ENCODE measurements at places on chromosomes 11 and 22.

DNA sequence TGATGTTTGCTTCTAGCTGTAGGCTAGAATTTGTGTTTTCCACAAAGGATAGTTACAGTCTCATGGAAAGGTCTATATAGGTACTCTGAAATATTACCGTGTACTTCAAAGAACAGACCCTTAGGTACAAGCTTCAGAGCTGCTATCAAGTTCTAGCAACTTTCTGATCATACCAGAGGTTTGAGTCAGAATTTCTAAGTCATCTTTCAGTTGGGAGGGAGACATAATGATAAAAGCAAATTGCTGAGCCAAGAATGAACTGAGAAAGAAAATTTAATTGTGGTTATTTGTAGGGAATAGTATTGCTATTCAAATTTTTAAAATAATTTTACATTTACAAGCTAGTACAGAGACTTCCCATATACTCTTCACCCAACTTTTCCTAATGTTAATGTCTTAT lies 19.9 kb upstream of the ME3 start:
- no peak for DNase-seq

- no peak for DNase-seq
These were observed 11.9 kb downstream of the CHRM1 start for GRCh38 chr11:62909107-62909894.

DNA sequence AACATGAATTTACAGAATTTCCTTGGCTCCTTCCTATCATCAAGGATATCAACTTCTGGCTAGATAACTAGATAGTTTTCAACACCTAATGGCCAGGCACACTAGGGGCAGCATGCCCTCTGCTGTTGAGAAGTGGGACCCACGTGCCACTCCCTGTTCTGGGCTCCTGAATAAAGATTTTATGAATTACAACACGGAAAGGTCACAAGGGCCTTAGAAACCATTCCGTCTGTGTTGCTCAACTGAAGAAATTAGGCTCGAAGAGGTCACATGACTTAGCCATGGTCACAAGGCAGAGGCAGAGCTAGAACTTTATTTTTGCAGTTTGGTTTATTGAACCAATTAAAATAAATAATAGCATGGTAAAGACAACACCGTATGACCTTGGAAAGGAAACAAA lies 36.0 kb downstream of the PRCP start:
- no peak for DNase-seq

DNA sequence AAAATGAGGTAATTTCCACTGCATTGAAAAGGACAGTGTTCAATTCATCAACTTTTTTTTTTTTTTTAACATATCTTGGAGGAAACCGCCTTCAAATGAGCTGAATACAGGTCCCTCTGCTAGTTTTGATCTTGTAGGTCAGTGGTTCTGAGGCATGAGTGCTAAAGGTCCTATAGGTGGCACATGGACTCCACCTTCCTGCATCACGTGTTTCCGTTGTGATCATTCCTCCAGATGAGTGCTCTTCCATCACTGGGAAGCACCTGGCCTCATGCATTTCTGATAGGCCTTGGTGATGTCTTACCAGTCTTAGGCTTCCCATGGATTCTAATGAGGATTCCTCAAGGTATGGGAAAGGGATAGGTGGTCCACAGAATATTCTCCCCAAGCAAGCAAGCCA lies 37.8 kb downstream of the FDX1 start:
- no peak for DNase-seq

GRCh38 chr22:33049119-33049729 lies 9.0 kb downstream of the SYN3 start:
- DNase-seq, result peak; percentile 23

GRCh38 chr22:26912655-26913345 lies 255.4 kb downstream of the MIAT start:
- DNase-seq, result no peak

- DNase-seq, result no peak
These were observed 27.1 kb upstream of the WNT11 start for GRCh38 chr11:76233196-76233921.

- no peak for DNase-seq
These were observed 749 bp upstream of the BEST1 start for GRCh38 chr11:61949169-61950034.

DNA sequence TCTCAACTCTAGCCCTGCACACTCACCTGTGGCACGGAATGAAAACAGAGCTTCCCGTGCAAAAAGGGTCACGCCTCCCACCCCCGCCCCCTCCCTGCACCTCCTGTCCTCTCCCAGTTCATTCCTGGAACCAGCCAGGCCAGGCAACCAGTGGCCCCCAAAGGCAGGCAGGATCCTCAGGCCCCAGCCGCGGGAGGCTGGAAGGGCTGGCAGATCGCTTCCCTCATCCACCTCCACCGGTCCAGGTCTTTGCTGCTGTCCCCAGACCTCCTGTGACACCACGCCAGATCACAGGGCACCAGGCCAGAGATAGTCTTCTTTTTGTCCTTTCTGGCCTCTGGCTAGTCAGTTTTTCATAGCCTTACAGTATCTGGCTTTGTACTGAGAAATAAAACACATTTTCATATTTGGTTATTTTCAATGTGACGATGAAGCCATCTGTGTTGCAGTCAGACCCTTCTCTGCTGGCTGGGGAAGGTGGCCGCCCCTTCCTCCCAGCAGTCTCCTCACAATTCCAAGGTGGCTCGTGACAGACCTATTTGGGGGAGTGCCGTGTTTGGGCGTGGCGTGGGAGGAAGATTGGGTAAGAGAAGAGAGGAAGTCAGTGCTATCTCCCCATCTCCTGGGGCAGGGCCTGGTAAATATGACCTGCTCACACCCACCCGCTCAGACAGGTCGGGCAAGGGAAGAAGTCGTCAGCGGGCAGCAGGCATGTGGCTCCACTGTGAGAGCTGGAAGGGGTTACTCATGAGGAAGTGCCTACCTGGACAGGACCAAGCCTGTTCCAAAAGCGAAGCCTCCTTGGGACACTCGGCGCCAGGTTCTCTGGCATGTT lies 9.1 kb downstream of the SSH3 start:
- no peak for DNase-seq

DNA sequence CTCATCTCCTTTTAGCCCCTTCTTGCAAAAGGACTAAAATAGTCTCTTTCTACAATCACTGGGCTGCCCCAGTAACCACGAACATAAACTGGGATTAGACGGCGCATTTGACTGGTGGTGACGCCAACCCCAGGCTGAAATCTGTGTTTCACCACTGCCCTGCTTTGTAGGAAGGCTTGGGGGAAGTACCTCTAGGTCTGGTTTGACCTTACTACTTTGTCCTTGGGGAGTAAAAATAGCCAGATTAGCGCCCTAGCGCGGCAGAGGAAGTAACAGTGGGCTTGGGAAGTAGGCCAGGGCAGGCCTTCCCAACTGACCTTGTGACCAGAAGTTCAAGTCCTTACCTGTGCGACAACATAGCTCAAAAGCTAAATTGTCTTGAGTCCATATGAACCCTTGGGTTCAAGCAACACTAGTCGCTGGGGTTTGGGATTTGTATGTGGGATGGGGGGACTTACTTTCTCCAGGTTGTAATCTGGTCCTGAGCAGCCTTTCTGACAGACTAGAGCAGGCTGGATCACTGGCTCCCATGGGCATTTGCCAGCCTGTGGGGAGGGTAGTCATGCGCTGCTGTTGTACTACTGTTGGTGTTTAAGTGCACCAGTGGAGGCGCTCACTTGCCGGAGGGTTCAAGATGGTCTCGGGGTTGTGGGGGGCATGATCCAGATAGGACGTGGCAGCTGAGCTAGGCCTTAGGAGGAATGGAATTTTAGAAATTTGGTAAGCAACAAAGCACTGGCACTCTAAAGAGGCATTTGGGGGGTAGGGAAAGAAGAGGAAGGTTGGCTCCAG lies 953 bp upstream of the PACS1 start:
- peak; percentile 51 for DNase-seq

DNA sequence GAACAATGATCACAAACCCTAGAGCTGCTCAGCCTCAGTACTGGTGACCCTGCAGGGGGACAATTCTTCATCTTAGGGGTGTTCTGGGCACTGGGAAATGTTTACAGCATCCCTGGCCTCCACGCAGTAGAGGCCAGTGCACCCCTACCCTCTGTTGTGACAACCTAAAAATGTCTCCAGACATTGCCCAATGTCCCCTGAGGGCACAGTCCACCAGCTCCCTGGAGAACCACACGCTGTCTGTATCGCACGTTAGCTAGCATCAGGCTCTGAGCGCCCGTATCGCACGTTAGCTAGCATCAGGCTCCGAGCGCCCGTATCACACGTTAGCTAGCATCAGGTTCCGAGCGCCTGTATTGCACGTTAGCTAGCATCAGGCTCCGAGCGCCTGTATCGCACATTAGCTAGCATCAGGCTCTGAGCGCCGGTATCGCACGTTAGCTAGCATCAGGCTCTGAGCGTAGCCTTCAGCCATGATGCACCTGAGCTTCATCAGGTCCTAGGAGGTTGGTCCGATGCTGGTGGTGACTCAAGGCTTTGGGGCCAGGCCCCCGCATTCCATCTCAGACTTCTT lies 111.1 kb upstream of the ANO1 start:
- DNase-seq, result no peak

DNA sequence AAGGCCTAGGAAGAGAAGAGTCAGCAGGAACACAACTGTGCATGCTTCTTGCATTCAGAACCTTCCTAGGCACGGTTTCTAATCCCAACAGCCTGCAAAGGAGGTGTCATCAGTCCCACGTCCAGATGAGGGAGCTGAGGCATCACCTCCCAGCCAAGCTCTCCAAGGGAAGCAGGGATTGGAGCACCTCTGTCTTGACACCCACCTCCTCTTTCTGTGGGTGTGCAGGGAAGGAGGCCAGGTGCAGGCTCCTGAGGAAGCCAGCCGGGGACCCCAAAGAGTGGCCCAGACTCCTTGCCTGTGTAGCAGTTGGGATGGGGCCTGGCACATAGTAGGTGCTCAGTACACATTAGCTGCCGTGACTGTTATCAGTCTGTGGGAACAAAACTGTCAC lies 2.0 kb downstream of the PNPLA5 start:
- DNase-seq, result no peak

GRCh38 chr11:17386331-17387084 lies 2.0 kb downstream of the KCNJ11 start:
- peak; percentile 28 for DNase-seq

DNA sequence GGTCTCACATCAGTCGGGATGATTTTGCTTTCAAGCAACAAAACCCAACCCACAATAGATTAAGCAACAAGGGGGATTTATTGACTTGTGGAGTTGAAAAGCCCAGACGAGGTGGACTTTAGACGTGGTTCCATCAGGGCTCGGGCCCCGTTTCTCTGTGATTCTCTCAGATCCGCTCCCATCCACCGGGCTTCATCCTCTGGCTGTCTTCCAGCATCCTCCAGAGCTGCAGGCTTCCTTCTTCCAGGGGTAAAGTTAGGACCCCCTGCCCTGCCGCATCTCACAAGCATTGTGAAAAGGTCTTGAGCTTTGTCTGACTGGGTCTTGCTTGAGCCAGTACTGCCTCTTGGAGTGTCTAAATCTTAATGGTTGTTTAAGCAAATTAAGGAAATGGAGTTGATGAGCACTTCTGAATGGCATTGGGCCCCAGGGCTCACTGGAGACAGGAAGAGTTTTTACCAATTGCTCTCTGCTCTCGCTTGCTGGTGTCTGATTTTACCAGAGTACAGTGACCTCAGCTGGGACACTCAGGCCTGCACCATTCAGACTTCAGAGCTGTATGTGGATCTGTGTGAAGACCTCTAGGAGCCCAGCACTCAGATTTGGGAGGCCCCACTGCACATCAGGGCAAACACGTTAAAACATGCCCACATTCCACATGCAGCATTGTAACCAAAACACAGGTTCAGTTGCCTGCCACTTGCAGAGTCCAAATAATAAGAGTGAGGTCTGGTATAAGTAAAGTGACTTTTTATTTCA lies 13.5 kb upstream of the FTH1 start:
- DNase-seq, result no peak

GRCh38 chr22:48055827-48056226 lies 1293.4 kb downstream of the TBC1D22A start:
- no peak for DNase-seq

GRCh38 chr22:33659448-33659847 lies 260.8 kb downstream of the LARGE1 start:
- DNase-seq, result no peak

- no peak for DNase-seq
These were observed 242.3 kb downstream of the SWAP70 start for GRCh38 chr11:9905960-9906791.

DNA sequence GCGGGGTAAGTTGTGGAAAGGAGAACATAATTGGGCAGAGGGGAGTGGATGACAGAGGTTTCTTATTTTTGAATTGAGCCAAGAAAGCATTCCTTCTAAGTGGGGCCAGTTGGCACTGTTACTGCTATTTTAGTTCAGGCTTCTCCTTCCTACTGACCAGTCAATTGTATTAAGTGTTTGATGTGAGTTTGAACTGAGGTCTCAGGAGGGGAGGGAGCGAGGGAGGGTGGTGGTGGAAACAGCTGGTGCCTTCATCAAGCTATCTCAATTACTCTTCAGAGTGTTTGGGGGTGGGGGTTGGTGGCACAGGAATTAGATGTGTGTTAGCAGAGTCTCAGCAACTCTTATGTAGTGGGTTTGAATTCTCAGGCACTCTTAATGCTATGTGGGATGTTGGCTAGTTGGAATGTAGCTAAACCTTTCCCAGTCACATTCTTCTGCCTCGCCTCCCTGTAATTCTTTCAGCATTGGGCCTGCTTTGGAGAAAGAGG lies 14.5 kb downstream of the CTNND1 start:
- no peak for DNase-seq

- DNase-seq, result no peak
These were observed 38.0 kb downstream of the ETS1 start for GRCh38 chr11:128549256-128549944.

- DNase-seq, result no peak
These were observed 1.5 kb upstream of the GGT1 start for GRCh38 chr22:24601217-24602104.

- no peak for DNase-seq
These were observed 63.4 kb downstream of the FLI1 start for GRCh38 chr11:128757235-128757711.

- DNase-seq, result no peak
These were observed 13.8 kb upstream of the RTN4R start for GRCh38 chr22:20281891-20282290.

DNA sequence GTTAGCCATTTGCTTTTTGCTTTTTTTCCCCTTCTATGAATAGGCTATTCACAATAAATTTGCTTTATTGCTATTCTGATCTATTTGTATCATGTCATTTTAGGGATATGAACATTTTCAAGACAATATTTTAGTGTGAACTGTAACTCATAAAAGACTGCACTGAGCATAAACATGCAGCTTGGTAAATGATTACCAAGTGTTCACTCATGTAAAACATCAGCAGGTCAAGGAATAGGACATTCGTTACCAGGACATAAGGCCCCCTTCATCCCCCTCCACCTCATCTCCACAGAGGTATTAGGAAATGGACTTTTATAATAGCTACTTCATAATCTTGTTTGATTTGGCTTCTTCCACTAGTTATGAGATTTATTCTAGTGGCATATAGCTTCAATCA lies 12.4 kb downstream of the NLRP14 start:
- no peak for DNase-seq

GRCh38 chr11:72333661-72334060 lies 89.7 kb upstream of the PHOX2A start:
- DNase-seq, result no peak

GRCh38 chr11:70908223-70908622 lies 344.2 kb downstream of the SHANK2 start:
- DNase-seq, result no peak
